NCI-H2081 (cell line): ENCODE measurements at places on chromosomes 12 and 14.

DNA sequence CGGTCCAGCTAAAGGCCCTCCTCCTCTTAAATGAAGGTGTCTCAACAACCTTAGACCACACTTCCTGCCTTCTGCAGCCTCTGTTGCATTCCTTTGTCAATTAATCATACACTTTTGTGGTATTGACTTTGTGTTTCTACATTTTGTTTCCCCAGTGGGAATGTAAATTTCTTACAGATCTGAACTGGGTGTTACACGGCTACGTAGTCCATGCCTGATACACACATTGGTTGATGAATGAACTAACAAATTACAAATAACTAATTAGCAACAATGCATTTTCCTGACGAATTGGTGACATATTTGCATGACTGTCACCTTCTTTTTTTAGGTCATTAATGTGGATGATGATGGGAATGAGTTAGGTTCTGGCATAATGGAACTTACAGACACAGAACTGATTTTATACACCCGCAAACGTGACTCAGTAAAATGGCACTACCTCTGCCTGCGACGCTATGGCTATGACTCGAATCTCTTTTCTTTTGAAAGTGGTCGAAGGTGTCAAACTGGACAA is 15.2 kb upstream of the CCT2 start:
- no peak for DNase-seq

GRCh38 chr14:96201965-96202364 is 2.7 kb upstream of the BDKRB2 start:
- no peak for DNase-seq

GRCh38 chr12:19891936-19892591 is 452.8 kb downstream of the AEBP2 start:
- DNase-seq, result no peak

- no peak for DNase-seq
Measured at GRCh38 chr12:67038486-67038885, 230.7 kb upstream of the CAND1 start.

- no peak for DNase-seq
Measured at GRCh38 chr12:123149501-123150274, 1.2 kb downstream of the PITPNM2 start.

- no peak for DNase-seq
Measured at GRCh38 chr12:111386885-111387284, 18.0 kb upstream of the PHETA1 start.

GRCh38 chr12:132165584-132165983 is 21.3 kb downstream of the NOC4L start:
- no peak for DNase-seq

DNA sequence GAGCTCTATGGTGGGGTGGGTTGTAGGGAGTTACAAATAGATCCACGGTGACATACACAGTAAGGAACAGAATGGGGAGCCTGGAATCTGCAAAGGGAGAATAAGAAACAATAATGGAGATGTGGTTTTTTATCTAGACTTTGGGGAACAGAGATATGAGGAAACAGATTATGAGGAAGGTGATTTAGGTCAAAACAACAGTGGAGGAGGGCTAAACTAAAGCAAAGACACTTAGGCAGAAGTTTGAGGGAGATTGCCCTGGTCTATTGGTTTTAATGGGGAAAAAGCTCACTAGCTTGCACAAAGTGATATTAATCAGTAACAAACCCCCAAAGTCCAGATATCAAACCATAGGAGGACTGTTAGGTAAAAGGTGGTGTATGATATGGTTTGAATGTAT is 144.5 kb upstream of the DYRK2 start:
- no peak for DNase-seq

DNA sequence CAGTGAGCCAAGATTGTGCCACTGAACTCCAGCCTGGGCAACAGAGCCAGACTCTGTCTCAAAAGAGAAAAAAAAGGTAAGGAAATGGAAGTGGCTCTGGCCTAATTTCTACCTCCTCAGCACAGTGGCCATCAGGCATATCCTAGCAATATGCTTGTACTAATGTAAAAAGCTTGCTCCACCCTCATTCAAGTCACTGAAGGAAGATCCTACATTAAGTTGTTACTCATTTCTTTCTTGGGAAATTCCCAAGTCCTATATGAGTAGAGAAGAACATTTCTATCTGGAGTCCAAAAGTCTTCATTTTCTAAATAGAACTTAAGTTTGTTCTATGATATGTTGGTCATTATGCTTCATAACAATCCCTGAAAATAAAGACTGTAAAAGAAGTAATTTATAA is 67.3 kb upstream of the HOXC13 start:
- no peak for DNase-seq

- no peak for DNase-seq
Measured at GRCh38 chr12:120821878-120822277, 82.3 kb downstream of the SPPL3 start.

DNA sequence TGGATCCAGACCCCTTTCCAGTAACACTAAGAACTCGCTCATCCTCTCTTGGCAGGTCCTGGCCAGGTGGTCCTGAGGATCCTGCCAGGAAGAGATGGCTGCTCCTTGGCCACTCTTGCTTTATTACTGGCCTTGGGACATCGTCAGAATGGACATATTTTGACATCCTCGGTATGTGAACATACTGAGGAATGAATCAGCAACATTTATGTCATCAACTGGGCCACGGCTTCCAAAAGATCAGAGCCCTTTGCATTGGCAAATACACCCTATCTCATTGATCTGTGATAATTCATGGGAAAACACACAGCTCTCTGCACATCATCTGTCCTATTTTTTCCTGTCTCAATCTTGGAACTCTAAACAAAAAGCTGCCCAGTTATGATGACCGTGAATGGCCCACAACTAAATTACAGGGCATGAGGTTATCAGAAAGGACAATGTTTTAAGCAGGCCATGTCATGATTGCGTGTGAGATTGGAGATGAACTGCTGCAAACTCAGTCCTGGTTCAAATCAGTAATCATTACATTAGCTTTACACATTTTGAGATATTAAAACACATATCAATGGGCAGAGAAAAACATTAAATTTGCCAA is 1325.8 kb downstream of the AACS start:
- no peak for DNase-seq

GRCh38 chr14:26935733-26936132 is 337.9 kb upstream of the NOVA1 start:
- no peak for DNase-seq

DNA sequence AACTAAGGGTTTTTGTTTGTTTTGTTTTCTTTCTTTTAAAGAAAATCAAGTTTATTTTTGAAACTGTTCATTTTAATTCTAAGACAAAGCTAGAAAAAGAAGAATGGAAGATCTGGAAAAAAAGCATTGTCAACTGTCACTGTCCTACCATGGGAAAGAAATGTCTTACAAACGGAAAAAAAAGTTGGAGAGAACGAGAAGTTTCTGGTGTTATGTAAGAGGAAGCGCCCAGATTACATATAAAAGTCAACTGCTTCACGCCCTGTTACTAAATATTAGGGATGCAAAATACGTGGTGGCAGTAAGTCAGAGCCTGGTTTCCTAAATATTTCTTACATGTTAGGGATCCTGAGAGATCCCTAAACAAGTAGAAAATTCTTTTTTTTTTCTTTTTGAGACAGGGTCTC is 14.3 kb upstream of the FBXL14 start:
- DNase-seq, result no peak

GRCh38 chr14:22456998-22457594 is 131.9 kb downstream of the DAD1 start:
- DNase-seq, result no peak

- no peak for DNase-seq
Measured at GRCh38 chr12:113103756-113104450, 31.7 kb downstream of the RASAL1 start.

DNA sequence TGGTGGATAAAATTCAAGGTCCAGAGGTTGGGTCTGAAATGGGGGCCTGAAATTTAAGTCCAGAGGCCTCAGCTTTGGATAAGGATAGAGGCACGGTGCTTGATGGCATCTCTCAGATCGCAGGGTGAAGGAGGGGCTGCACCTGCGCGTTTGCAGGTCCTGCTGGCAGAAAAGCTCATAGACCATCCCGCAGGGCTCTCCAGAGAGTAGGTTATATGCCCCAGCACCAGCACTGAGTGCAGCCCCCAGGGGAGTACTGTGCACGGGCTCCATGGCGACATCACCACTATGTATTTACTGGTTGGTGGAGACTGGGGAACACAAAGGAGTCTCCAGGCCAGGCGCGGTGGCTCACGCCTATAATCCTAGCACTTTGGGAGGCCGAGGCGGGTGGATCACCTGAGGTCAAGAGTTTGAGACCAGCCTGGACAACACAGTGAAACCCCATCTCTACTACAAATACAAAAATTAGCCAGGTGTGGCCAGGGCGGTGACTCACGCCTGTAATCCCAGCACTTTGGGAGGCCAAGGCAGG is 4.3 kb upstream of the CD63 start:
- no peak for DNase-seq

- no peak for DNase-seq
Measured at GRCh38 chr12:18750085-18750484, 12.2 kb downstream of the CAPZA3 start.

DNA sequence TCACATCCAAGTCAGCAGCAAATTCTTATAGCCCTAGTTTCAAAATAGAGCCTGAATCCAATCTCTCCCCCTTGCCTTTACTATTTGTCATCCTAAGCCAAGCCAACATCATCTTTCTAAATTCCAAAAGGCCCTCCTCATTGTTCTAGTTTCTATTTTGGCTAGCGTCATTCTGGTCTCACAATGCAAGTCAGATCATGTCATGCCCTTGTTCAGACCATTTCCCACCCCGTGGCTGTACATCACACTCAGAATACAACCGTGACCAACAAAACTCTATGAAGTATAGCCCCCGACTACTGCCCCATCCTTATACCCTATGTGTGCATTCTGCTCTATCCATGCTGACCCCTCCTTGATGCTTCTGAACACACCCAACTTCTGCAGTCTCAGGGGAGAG is 12.3 kb upstream of the GNG2 start:
- DNase-seq, result no peak

- DNase-seq, result peak; percentile 7
Measured at GRCh38 chr12:130041983-130042812, 120.1 kb upstream of the FZD10 start.

- no peak for DNase-seq
Measured at GRCh38 chr12:7141351-7142005, 11.3 kb downstream of the CLSTN3 start.

GRCh38 chr12:29211696-29212095 is 62.6 kb downstream of the FAR2 start:
- DNase-seq, result no peak

GRCh38 chr12:48118284-48118871 is 786 bp upstream of the PFKM start:
- DNase-seq, result no peak
